ENCODE measurements at places on chromosomes 6 and 20.

DNA sequence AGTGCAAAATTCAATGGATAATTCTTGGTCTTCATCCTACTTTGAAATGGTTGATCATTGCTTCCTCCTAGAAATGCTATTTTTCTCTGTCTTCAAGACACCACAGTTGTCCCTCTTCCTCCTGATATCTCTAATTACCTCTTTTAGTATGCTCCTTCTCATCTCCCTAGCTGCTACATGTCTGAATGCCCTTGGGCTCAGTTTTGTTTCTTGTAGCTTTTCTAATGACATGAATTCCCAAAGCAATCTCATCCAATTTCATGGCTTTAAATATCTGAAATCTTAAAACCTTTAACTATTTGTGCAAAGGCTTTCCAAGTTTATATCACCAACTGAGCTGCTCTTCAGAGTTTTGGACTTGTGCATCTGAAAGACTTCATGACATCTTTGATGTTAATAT is 120.2 kb upstream of the RGS17 start:
- no peak for DNase-seq

GRCh38 chr6:145723646-145724045 is 11.7 kb downstream of the EPM2A start:
- DNase-seq = no peak

- DNase-seq = peak; percentile 69
Measured at GRCh38 chr6:139852488-139853140, 478.2 kb upstream of the CITED2 start.

DNA sequence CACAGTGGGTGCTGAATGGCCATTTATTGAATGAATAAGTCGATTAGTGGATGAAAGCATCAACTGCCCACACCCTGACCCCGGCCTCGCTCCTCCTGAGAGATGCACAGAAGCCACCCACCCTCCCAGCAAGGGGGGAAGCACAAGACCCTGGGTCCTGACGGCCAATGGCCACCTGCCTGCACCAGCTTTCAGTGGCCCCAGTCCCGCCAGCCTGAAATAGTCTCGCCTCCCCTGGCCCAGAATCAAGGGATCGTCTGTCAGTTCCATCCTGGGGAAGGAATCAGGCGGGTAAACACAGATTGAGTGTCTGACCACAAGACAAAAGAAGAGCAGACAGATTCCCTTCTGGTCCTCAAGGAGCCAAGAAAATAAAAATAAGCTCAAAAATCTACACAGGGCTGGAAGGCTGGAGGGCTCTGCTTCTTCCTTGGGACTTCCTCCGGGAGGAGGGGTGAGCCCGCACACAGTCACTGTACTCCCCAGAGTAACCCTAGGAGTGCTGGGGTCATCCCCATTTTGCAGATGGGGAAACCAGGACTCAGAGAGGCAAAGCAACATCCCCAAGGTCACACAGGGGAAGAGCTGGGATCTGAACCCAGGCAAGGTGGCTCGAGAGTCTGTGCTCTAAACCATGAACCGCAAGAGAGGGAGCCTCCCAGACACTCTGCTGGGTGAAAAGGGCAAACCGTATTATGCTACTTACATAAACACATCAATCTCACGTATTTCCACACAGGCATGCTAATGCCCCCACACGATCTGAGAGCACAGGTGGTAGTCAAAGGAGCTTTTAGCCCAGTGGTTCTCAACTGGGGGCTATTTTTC is 7.8 kb downstream of the PREX1 start:
- no peak for DNase-seq
